ENCODE measurements at places on chromosomes 5 and 9. TPM values are rescaled to one million over a fixed set of nuclear protein-coding genes. Genes with fewer than 3 reads are reported as not detected.
A peak's percentile ranks its signal among the peaks of the same experiment; 100 is the strongest.

The ANKRD20A1 gene
- total RNA-seq = not detected

The HTR1A gene
- not detected for total RNA-seq

GRCh38 chr5:145385276-145385675 lies 449.9 kb downstream of the PRELID2 start:
- DNase-seq = no peak

DNA sequence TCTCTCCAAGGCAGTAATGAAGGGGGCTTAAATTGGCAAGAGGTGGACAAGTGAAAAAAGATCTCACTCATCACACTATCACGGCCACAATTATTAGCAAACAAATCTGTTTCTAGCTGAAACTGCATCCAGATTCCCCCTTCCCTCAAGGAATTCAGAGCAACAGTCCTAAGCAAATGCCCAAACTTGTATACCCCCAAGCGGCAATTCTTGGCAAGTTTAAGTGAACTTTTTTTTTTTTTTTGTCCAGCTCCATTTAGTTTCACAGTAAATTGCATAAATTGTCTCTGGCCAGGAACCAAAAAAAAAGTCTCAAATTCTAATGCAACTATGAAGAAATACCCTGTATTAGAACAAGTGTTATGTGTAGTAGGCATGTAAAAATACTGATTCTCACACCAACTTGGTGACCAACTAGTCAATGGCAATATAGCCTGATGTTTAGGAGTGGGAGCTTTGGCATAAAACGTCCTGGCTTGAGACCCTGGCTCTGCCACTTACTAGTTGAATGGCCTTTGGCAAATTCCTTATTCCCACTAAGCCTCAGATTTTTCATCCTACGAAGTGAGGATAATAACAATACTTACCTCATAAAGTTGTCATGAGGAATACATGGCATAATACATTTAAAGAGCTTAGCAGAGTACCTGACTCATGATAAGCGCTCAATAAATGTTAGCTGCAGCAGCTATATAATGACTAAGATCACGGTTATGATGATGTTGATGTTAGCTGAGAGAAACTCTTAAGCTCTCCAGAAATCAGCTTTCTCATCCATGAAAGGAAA lies 193.2 kb downstream of the ADAMTSL1 start:
- peak; percentile 56 for DNase-seq

DNA sequence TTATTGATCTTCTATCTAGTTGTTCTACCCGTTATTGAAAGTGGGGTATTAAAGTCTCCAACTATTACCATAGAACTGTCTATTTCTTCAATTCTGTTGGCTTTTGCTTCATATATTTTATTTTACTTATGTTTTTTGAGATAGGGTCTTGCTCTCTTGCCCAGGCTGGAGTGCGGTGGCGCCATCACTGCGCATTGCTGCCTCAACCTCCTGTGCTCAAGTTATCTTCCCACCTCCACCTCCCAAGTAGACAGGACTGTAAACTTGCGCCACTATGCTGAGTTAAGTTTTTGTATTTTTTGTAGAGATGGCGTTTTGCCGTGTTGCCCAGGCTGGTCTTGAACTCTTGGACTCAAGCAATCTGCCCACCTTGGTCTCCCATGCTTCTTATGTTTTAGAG lies 16.2 kb downstream of the SNAPC3 start:
- no peak for DNase-seq

DNA sequence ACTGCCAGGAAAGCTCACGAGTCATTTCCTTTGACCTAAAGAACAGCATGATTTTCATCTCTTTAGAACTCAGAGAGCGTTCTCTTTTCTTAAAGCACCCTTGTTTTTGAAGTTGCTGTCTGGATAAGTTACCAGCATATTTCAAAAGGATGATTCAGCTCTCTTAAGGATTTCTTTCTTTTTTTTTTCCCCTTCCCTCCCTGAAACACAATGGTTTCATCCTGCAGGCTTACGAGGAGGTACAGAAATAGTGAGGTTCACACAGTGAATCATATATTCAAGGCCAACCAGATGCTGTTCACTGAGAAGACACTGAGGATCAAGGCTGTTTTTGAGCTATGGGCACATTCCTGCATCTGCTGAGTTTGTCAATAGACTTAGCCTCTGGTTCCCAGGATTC lies 257.2 kb downstream of the KIF4B start:
- no peak for DNase-seq

- no peak for DNase-seq
These were observed 178.1 kb upstream of the IL12B start for GRCh38 chr5:159508344-159508743.

GRCh38 chr5:34674187-34674586 lies 18.1 kb downstream of the RAI14 start:
- no peak for DNase-seq

DNA sequence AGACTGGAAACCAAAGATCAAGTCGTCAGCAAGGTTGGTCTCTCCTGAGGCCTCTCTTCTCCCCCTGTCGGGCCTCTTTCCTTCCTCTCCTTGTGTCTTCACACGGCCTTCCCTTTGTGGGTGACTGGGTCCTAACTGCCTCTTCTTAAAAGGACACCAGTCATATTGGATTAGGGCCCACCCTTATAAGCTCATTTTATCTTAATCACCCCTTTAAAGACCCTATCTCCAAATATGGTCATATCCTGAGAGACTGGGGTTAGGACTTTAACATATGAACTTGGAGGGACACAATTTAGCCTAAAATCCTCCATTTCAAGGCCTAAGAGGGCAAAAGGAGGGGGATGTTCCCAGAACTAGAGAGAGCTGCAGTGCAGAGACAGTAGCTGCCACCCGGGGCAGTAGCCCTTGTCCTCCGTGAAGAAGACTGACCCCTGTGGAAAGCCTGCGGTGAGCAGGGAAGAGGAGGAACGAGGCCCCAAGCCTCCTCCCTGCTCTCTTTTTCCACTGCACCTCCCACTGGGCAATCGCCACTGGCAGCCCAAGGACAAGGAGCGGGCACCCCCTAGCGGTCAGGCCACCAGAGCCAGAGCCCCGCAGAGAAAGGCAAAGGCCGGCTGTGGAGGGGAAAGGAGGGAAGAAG lies 34.9 kb downstream of the CFAP90 start:
- peak; percentile 77 for DNase-seq

DNA sequence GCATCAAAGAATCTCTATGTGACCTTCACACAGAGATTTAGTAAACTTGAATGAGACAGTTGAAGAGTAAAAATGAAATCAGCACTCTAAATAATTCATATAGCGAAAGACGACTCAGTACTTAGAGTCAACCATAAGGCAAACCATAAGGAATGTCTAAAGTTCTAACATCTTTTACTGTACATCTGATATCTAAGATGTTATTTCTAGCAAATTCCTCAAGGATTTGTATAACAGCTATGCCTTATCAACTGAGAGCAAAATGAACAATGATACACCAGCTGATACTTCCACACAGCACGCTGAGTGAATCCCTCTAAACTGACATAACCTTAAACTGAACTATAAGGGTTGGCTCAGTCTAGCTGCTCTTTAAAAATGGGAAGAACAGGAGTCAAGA lies 760.3 kb downstream of the EFNA5 start:
- no peak for DNase-seq

DNA sequence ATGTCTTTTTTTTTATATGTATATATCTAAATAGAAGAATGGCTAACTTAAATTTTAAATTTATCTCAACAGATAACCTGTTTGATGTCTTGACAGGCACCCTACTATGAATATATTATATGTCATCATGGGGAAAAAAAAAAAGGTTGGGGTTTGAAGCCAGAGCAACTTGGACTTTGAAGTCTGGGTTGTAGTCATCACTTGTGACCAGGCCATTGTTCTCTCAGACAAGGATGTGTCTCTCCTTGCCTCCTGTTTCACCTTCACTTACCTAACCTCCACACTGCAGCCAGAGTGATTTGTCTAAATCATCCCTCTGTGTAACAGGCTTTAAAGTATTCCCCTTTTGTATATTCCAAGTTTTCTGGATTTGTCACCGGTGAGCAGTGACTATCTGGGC lies 56.7 kb upstream of the TNFSF8 start:
- DNase-seq = no peak

GRCh38 chr9:105062222-105062855 lies 134.4 kb upstream of the ABCA1 start:
- peak; percentile 88 for DNase-seq
